Eye (tissue), 1 donor: ENCODE measurements at places on chromosomes 6 and 20.

DNA sequence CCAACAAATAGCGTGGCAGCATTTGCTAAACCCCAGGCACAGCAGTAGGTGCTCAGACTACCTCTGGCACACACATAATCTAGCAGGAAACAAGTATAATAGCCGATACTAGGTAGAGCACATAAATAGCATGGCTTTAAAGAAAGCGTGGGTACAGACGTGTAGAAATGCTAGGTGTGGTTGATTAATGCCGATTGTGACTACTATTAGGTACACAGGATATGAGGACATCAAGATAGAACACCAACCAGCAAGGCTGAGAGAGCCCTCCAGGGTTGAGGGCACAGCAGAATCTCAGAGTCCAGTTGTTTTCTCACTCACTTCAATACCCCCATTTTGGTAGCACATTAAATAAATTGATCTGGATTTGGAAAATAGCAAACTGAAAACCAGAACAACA is 100.5 kb downstream of the PKHD1 start:
- DNase-seq, result no peak

DNA sequence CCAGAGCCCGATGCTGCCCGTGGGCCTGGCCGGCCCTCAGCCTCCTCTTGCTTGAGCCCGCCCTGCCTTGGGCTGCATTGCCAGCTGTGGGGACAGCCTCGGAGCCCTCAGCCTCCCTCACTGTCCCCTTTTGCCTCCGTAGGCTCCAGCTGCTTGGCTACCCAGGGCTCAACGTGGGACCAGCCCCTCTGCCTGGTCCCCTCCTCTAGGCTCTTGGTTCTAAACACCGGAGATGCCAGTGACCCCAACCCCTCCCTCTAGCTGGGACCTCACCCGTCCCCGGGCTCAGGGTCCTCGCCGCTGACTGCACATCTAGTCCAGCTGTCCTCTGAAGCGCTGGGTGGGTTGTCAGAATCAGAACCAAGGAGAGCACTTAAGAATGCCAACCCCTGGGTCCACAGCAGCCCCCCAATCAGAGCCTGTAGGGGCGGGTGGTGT is 345.2 kb downstream of the ZFAND3 start:
- no peak for DNase-seq

- DNase-seq, result no peak
Measured at GRCh38 chr6:89073014-89073620, 7.4 kb upstream of the PNRC1 start.

- peak; percentile 40 for DNase-seq
Measured at GRCh38 chr6:26534681-26535465, 3.3 kb upstream of the HMGN4 start.

- no peak for DNase-seq
Measured at GRCh38 chr6:146484411-146484810, 59.2 kb upstream of the RAB32 start.

DNA sequence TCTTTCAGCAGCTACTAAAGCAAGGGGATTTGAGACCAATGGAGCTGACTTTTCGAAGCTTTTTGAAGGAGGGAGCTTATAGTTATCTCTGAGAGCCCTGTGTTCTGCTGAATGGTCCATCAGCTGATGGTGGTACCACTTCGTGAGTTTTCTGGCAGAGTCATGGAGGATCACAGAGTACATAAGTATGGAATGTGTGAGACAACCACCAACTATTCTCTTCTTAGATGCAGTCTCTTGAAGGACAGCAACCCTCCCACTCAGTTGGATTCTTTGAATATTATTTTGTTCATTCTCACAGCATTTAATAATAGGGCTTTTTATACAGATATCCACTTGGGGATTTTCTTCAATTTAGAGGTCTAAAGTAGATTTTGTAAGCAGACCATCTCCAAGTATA is 75.3 kb downstream of the ELOVL2 start:
- DNase-seq, result no peak

- no peak for DNase-seq
Measured at GRCh38 chr20:37131486-37131885, 35.7 kb upstream of the RBL1 start.
